ENCODE measurements at places on chromosomes 7 and 10.
A peak's percentile ranks its signal among the peaks of the same experiment; 100 is the strongest.

GRCh38 chr10:60951272-60951724 is 7.3 kb upstream of the RHOBTB1 start:
- DNase-seq = no peak

DNA sequence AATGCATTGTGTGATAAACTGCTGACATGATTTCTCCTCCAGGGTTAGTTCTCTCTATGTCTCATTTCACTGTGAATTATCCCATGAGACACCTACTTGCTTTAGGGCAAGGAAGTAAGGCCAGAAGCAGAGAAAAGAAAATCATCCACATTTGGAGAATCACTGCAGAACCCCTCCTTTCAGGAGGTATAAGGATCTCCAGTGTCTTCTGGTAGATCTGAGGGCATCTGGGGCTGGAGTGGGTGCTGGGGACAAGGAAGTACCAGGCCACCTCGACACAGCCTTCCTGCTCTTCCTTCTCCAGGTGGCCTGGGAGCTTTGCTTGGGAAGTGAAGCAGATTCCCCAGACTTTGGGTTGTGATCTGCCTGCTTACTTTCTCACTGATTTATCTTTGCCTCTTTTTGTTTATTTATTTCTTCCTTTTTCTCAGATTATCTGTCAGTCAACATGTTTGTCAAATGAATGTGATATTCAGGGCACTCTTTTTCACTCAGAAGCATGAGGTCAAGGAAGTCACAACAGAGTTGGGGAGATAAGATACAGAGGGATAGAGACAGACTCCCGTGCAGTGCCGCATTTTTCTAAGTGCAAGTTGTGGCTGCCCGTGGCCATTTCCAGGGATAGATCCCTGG is 12.4 kb upstream of the CAMK2G start:
- DNase-seq = no peak

- DNase-seq = peak; percentile 68
Observed at GRCh38 chr10:119445311-119445934, 97.1 kb downstream of the RGS10 start.

DNA sequence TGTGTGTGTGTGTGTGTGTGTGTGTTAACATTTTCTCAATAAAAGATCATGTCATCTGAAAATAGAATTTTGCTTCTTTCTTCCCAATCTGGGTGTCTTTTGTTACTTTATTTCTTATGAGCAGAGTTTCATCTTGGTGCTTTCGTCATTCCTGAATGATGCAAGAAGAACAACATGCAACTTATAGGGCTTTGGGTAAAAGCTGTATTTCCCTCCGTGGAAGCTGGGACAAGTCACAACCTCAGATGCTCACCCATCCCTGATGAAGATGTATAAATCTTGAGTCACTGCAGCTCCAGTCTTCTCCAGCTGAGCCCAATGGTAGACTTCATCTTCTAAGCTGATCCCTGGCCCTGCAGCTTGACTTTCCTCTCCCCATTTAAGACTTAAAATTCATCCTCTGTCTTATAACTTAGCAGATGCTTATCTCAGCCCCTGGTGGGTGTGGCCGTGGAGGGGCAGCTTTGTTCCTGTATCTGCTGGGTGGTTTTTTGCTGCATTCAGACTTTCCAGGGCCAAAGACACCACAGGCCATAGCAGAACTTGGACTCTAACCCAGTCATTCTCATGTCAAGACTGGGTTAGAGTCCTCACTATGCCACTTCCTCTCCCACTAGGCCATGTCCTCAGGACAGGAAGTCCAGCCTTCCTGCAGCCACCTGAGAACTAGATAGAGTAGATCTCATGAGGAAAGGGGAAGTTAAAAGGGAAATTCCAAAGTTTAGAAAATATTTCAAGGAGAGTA is 356.4 kb downstream of the TNS3 start:
- no peak for DNase-seq

- DNase-seq = no peak
Observed at GRCh38 chr10:52965938-52966401, 193.4 kb upstream of the MBL2 start.
